ENCODE measurements at places on chromosomes 6 and 20.

GRCh38 chr6:134357022-134357487 lies 39.1 kb upstream of the SGK1 start:
- DNase-seq: no peak

DNA sequence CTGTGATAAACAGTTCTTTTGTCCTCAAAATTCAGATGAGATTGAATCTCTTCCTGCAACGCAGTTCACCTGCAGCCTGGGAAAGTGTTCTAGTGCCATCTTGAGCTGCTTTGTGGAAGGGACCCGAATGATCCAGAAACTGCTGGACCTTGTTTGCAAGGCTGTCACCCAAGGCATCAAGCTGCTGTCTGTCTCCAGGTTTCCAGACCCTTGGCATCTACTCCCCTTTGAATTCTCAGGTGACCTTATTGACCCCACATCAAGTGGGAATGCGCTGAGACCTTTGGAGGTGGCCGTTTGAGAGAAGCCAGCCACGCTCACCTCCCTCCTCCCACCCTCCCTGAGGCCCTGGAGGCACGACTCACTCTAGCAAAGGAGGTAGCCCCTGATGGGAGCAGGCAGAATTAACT lies 112.5 kb downstream of the EDN3 start:
- no peak for DNase-seq

DNA sequence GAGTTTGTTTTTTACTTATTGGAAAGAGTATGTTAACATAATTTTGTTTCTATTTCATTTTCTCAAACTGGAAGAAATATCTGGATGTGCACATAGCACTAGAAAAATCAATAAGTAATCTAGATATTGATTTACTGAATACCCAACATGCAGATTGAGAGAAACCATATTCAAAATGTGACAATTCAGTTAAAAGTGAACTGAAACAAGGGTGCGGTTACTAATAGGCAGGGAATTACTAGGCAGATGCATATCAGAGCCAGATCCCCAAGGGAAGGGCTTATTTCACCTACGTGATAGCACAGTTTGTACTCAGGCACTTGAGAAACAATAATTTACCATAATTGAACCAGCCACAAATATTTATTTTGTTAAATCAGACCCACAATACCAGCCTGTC lies 493.1 kb upstream of the FLRT3 start:
- no peak for DNase-seq

GRCh38 chr6:120484146-120484545 lies 850.1 kb downstream of the TBC1D32 start:
- no peak for DNase-seq

- no peak for DNase-seq
These were observed 360.1 kb downstream of the TAF4 start for GRCh38 chr20:61705386-61706258.

DNA sequence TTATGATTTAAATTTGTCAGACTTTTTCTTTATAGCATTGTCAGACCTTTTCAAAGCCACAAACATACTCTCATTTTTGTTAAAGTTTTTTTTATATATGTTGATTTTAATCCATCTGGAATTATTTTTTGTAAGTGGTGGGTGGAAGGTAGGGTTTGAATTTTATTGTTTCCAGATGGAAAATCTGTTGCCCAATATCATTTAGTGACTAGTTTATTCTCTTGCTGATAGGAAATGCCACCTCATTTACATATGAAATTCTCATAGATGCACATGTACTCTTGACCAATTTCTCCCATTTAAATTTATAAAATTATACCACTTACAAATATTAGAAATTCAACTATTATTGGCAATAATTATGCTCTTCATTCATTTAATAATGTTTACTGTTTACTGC lies 52.1 kb upstream of the PLCB1 start:
- no peak for DNase-seq

DNA sequence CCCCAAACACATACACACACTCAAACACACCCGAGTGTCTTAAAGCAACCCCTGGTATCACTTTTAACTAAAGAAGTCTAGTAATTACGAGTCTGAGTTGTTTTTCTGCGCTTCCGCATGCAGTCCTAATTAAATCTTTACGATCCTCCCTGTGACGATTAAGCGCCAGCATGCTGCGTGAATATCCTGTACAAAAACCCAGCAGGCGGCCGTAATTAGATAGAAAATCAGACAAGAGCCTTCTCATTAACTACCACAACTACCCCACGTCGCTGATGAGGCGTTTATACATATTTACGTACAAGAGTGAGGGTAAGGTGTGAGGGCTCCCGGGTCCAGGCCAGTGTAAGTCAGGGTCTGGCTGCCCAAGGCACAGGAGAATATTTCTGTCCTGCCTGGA lies 8.1 kb downstream of the TFAP2B start:
- no peak for DNase-seq

GRCh38 chr20:47202733-47203667 lies 153.5 kb downstream of the ZMYND8 start:
- no peak for DNase-seq

- DNase-seq: no peak
These were observed 229.3 kb downstream of the QKI start for GRCh38 chr6:163643866-163644265.

DNA sequence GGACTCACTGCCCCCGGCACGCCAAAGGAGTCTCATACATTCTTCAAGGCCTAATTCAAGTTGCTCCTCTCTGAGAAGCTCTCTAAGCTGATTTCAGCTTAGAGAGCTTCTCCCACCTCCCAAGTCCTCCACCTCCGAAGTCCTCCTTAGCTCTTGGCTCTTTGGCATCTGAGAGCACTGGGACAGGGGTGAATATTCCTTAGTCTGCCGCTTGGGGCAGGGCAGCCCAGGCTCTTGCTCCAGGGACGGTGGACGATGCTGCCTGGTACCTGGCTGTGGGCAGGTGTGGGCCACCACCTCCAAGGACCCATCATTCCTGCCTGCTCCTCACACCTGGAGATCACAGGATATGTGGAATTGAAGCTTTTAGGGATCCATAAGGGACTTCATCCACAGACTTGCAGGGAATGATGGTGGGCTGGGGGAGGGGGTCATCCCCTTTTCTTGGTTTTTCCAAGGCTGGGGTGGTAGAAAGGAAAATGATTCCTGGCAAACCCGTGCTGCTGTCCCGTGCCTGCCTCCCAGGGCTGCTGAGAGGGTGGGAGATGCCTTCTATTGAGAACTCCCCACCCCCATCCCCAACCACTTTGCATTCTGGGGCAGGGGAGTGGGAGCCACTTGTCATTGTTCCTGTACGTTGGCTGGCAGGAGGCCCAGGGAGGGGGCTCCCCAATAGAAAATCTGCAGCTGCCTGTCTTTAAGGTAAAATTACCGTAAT lies 57.4 kb downstream of the ARHGAP40 start:
- DNase-seq: no peak

DNA sequence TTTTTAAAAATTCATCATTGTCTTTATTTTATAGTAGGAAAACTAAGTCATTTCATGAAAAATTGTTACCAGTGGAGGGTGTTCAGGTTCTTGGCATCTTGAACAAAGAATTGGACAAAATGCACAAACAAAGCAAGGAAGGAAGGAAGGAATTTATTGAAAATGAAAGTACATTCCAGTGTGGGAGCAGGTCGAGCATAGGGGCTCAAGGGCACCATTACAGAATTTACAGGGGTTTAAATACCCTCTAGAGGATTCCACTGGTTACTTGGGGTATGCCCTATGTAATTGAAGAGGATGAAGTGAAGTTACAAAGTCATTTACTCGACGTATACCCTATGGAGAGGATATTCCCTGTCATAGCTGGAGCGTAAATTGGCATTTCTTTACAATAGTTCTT lies 37.4 kb upstream of the HDAC2 start:
- no peak for DNase-seq

DNA sequence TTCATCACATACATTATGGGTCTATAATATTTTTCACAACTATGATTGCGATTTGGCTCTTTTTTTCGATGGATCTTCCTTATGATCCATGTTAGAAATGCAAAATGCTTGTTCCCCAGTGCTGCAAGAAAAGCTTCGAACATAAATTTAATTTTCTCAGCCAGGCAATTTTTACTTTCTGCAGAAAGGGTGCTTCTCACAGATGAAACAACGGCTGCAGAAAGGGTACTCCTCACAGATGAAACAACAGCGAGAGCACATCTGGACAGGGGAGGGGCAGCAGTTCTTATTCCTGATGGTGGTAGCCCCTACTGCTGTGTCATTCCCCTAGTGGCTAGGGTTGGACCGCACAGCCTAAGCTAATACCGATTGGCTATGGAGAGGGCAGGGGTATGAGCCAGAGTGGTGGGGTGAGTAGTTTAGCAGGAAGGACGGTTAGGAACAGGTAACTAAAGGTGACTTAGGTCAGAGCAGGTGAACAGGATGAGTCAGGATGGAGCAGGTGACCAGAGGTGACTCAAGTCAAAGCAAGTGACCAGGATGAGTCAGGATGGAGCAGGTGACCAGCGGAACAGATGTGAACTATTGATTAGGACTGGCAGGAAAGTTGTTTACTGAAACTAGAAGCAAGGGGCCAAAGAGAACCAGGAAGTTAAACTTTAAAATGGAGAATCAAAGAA lies 13.4 kb upstream of the TREML4 start:
- no peak for DNase-seq

- no peak for DNase-seq
These were observed 40.4 kb downstream of the PTPRK start for GRCh38 chr6:128479991-128480390.

GRCh38 chr6:133467982-133468380 lies 226.8 kb downstream of the EYA4 start:
- no peak for DNase-seq

DNA sequence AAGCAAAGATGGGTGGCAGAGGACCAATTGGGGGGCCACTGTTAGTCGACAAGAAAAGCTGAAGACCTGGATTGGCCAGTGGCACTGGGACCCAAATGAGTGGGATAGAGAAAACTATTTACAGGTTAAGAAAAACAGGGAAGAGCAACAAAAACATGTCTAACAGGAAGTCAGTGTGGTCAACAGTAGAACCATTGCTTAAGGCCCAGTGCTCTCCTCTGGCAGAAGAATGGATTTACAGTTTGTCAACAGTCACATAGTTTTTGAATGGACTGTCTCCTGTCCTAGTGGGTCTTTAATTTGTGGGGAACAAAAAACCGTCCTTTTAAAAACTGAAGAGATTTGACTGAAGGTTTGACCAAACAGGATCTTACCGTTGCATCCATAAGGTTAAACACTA lies 12.1 kb upstream of the WTAP start:
- no peak for DNase-seq

DNA sequence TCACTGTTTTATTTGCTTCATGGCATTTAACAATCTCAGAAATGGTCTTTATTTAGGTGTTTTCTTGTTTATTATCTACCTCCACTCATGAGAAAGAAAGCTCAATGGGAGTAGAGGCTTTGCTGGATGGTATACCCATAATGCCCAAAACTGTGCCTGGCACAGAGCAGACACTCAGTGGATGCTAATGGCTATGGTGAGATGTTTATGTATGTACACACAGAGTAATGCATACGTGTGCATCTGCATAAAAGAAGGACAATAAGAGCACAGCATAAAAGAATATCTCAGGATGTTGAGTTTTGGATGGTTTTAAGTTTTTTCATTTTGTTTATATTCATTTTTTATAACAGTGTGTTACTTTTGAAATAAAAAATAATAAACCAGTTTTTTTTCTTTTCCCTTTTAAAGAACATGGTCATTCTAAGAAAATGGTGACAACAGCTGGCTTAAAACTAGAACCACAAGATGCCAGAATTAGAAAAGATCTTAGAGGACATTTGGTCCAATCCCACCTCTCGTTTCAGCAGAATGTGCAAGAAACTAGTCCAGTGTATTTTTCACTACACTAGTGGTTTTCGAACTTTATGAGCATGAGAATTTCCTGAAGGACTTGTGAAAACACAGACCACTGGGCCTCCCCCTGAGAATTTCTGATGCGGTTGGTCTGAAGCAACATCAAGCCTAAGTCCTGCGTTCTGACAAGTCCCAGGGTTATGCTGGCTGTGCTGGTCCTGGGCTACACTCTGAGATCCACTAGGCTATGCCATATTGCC lies 131.9 kb downstream of the FYN start:
- no peak for DNase-seq

DNA sequence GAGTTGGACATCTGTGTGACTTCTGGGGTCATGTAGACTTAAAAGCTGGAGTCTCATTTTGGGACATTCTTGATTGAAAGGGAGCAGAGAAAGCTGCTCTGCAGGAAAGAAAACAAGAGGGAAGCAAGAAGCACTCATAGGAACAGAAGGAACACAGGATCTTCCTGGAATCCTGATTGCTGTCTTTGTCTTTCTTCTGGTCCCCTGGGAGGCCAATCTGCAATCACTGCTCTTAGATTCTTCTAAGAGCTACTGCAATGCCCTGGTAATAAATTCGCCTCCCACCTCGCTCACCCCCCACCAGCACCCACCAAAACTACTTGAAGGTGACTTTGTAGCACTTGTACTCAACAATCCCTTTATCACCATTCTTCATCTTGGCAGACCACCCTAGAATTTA lies 51.8 kb downstream of the SLC35B3 start:
- no peak for DNase-seq

- no peak for DNase-seq
These were observed 43.7 kb upstream of the CEP162 start for GRCh38 chr6:84271061-84271716.

Measured in ovary (tissue), 10 donors.